ENCODE measurements at places on chromosomes 7 and 10.

- no peak for DNase-seq
These were observed 2.1 kb downstream of the GLCCI1 start for GRCh38 chr7:7970531-7971307.

GRCh38 chr10:101295261-101295660 is 58.7 kb upstream of the BTRC start:
- DNase-seq, result no peak

- no peak for DNase-seq
These were observed 611.4 kb upstream of the GHITM start for GRCh38 chr10:83527934-83528333.

DNA sequence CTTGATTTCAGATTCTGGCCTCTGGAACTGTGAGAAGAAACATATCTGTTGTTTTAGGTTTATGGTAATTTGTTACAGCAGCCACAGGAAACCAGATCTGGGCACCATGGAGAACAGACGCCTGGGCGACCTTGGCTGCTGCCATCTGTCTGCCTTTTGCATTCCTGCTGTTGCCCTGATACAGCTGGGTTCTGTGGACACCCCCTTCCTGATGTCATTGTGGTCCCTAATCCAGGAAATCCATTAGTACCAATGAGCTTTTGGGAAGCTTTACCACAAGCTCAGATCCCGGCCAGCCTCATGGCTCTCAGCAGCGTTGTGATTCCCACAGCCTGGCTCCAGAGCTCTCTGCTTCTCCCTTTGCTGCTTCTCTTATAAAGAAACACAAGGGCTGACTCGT is 174.2 kb upstream of the NPS start:
- DNase-seq, result no peak

DNA sequence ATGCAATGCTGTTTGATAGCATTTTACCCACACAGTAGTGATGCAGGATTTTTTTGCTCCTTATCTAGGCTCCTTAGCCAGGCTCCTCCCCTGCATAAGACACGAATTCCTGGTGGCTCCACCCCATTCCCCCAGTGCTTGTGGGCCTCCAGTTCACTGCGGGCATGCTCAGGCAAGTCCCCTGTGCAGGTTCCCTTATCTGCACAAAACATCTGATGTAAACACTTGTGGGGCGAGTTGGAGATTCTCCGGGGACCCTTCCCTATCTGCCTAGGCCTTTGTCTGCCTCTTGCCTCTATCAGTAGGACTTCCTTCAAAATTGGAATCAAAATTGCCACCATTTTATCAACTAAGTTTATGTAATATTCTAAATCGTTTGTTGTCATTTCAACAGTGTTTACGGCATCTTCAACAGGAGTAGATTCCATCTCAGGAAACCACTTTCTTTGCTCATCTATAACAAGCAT is 5.4 kb upstream of the STK17A start:
- no peak for DNase-seq

DNA sequence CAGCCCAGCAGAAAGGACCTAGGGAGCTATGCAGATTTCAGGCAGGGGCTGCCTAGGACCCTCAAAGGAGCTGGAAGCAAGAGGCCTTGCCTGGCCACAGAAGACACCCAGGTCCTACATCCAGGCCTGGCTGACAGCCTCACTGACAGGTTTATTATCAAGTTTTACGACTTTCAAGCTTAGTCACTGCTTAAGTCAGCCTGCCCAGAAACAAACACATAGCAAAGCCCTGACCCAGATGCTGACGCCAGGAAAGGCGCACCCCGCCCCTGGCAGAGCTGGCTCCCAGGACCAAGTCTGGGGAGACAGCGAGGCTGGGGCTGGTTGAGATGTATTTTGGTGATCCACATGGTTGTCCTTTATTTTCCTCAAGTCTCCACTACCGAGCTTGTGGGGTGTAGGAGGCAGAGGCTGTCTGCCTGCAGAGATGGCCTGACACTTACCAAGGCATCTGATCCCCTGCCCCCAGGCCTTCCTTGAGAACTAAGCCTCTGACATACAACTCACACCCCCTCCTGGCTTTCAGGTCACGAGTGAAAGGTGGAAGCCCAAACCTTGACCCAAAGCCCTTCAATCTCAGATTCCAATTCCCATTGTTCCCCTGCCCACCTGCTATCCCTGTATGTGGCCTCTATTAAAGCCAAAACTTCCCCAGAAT is 80.7 kb upstream of the EMX2 start:
- DNase-seq, result peak; percentile 98
